ENCODE measurements at places on chromosomes 16 and 17. TPM values are rescaled to one million over a fixed set of nuclear protein-coding genes. Genes with fewer than 3 reads are reported as not detected.

DNA sequence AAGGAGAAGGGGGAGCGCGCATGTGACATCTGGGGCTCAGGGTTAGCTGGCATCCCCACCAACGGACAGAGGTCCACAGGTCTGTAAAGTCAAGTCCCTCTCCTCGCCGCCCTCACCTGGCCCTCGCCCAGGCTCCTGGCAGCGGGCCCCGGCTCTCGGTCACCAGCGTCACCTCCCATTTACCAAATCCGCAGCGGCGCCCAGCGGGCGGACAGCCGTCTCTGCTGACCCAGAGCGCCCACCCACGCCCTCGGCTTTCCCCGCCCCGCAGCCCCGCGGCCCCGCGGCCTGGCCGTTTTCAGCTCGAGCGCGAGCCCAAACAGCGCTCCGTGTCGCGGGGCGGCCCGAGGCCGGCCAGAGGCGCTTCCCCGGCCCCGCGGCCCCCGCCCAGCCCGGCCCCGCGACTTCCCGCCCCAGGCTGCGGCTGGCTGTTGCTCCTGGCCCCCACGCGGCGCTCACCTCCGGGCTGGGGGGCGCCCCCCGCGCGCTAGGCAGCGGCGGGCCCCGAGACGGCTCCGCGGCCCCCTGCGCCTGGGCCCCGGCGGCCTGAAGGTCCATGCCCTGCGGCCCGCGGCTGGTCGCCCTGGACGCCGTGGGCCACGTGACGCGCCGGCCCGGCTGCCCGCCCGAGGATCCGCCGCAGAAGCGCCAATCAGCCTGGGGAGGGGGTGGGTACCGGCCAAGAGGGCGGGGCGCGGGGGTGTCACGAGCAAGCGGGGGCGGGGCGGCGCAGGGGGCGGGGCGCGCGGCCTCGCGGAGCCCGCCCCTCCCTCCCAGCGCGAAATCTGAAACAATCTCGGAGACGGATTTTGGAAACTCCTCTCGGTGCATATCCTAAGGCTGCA lies at the start of gene COPRS:
COPRS (minus strand) TSS at position 603 of the 845 bp plus-strand sequence; CDS start at position 558, 45 bp downstream.
- peak; percentile 66 for DNase-seq
- peak within 1 kb of the TSS; percentile 83 for H3K4me3 ChIP-seq
- peaks cover 14% of the 10 kb centered on the region for H3K36me3 ChIP-seq
- peaks cover 15% of the 10 kb centered on the region for H3K4me1 ChIP-seq
- H3K27ac ChIP-seq: peak within 1 kb of the TSS; percentile 81

DNA sequence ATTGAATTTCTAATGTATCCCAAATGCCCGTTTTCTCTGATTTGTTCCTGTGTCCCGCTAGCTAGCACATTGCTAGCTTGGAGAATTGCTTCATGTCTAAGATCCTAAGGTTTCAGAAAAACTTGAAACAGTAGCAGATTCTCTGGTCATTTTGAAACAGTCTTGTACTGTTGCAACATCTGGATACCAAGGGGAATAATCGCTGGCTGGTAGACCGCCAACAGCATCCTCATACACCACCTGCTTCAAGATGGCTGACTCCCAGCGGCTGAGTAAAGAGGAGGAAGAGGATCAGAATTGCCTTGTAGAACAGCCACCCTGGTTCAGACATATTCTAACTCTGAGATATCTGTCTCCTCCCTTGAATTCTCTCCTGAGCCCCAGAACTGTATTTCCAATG lies 226.7 kb upstream of the ELAC2 start:
- no peak overlapping the region for H3K4me3 ChIP-seq
- no peaks in the 10 kb centered on the region for H3K4me1 ChIP-seq
- no peak for DNase-seq
- H3K36me3 ChIP-seq: no peaks in the 10 kb centered on the region

GRCh38 chr16:46607529-46607928 lies 13.7 kb downstream of the SHCBP1 start:
- no peak overlapping the region for H3K27ac ChIP-seq
- no peak overlapping the region for H3K4me3 ChIP-seq
- peaks cover 11% of the 10 kb centered on the region for H3K36me3 ChIP-seq
- no peaks in the 10 kb centered on the region for H3K4me1 ChIP-seq

DNA sequence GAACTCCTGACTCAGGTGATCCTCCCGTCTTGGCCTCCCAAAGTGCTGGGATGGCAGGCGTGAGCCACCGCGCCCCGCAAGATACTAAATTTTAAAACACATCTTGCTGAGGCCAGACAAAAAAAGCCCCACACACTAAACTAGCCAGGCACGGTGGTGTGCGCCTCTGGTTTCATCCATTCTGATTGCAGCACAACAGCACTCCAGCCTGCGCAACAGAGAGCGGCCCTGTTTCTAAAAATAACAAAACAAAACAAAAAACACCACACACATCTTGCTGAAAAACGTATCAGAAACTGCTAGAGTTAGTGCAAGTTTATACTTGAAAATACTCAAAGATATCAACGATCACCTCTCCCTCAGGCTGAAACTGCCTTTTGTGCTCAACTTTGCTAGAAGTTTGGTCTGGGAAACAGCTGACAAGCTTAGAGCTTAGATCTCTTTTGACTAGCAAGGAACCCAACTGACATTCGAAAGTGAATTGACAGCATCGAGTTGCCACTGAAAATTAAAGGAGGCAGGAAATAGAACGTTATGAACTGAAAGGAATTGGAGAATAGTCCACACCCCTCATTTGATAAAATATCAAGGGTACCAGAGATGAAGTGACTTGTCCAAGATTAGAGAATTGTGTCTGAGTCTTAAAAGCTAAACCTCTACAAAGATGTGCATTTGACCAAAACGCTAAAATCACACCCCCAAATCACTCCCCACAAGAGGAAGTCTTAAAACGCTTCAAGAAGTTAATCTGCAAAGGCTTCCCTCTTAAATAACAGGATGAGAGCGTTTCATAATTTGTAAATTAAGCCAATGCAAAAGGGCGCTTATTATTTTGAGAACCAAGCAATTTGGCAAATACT lies 908 bp downstream of the COG4 start:
- peaks cover 13% of the 10 kb centered on the region for H3K4me1 ChIP-seq
- H3K27me3 ChIP-seq: no peaks in the 10 kb centered on the region
- DNase-seq: peak; percentile 16
- H3K27ac ChIP-seq: peak overlapping the region; percentile 97

TMED6 gene
- 0.14 TPM for total RNA-seq

GRCh38 chr16:86772671-86773353 lies 194.5 kb downstream of the FOXL1 start:
- H3K36me3 ChIP-seq: no peaks in the 10 kb centered on the region
- peaks cover 10% of the 10 kb centered on the region for H3K27me3 ChIP-seq
- H3K4me3 ChIP-seq: no peak overlapping the region
- DNase-seq: no peak
- H3K4me1 ChIP-seq: no peaks in the 10 kb centered on the region

KRTAP9-4 gene
- total RNA-seq: not detected

KLHL11 gene
- 11.4 TPM for total RNA-seq
